ENCODE measurements at places on chromosomes 2 and 18. TPM values are rescaled to one million over a fixed set of nuclear protein-coding genes. Genes with fewer than 3 reads are reported as not detected.

DNA sequence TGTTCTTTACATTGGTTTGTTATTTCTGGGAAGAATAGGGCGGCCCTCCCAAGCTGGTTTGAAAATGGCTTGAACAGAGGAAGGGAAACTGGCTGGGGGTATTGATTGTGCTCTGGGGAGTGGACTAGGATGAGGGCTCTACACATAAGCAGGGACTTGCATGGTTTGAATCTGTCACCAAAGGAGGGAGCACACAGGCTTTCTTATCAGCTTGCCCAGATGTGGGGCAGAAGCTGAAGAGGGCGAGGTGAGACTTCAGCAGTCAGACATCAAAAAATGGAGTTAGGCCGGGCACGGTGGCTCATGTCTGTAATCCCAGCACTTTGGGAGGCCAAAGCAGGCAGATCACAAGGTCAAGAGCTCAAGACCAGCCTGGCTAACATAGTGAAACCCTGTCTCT, 7.2 kb upstream of the RAB12 start:
- DNase-seq = no peak
- H3K4me3 ChIP-seq = no peak overlapping the region
- H3K4me1 ChIP-seq = no peaks in the 10 kb centered on the region
- no peaks in the 10 kb centered on the region for H3K36me3 ChIP-seq
- H3K27me3 ChIP-seq = peaks cover 2% of the 10 kb centered on the region

DNA sequence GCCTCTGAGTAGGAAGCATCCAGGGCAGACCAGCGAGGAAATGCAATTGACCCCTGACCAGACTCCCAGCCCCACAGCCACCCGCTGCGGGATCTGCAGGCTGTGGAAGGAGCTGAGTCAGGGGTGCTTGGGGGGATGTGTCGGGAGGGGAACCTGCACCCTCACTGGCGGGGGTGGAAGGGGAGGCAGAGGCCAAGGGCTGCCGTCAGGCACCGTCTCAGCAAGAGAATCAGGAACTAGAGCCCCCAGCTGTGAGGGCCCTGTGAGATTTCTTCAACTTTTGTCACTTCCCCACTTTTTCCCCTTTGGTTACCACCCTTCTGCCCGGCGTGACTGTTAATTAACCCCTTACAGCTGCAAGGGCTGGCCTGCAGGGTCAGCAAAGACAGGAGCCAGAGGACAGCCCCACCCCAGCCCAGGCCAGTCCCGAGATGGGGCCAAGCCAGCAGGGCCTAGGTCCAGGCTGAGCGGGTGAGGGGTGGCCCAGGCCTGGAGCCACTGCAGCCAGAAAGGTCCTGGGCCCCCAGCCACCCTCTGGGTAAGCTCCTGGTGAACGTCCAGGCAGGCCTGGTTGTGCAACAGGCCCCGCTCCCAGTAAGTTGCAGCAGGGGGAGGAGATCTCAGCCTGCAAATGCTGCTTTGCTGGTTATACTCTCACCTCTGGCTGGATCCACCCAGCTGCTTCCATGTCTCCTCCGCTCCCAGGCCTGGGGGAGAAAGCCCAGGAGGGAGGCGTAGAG, 147.0 kb upstream of the ID2 start:
- peaks cover 47% of the 10 kb centered on the region for H3K4me1 ChIP-seq
- H3K36me3 ChIP-seq = no peaks in the 10 kb centered on the region
- H3K27me3 ChIP-seq = peaks cover 2% of the 10 kb centered on the region
- peak; percentile 77 for DNase-seq
- H3K27ac ChIP-seq = peak overlapping the region; percentile 47
- H3K4me3 ChIP-seq = no peak overlapping the region

DNA sequence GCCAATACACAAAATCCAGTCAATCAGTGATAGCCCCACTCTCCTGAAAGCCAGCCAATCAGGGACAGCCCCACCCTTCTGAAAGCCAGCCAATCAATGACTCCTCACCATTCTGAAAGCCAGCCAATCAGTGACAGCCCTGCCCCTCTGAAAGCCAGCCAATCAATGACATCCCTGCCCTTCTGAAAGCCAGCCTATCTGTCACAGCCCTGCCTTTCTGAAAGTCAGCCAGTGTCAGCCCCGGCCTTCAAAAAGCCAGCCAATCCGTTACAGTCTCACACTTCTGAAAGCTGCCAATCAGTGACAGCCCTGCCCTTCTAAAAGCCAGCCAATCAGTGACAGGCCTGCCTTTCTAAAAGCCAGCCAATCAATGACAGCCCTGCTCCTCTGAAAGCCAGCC, 95.9 kb upstream of the HDAC4 start:
- H3K4me1 ChIP-seq = peaks cover 42% of the 10 kb centered on the region
- H3K36me3 ChIP-seq = no peaks in the 10 kb centered on the region
- no peak overlapping the region for H3K27ac ChIP-seq
- peaks cover 4% of the 10 kb centered on the region for H3K27me3 ChIP-seq

GRCh38 chr2:27123302-27124150, at the start of gene ABHD1:
Gene ABHD1, plus strand, starts transcription at chr2:27123815. Its CDS starts 134 bp downstream, at chr2:27123949.
- no peak within 1 kb of the TSS for H3K27ac ChIP-seq
- H3K4me1 ChIP-seq = peaks cover 13% of the 10 kb centered on the region
- peaks cover 35% of the 10 kb centered on the region for H3K27me3 ChIP-seq

- H3K4me1 ChIP-seq = no peaks in the 10 kb centered on the region
- no peak overlapping the region for H3K27ac ChIP-seq
- H3K27me3 ChIP-seq = no peaks in the 10 kb centered on the region
- no peak overlapping the region for H3K4me3 ChIP-seq
- DNase-seq = peak; percentile 64
Measured at GRCh38 chr2:46632349-46632748, 153.0 kb downstream of the TMEM247 start.

DNA sequence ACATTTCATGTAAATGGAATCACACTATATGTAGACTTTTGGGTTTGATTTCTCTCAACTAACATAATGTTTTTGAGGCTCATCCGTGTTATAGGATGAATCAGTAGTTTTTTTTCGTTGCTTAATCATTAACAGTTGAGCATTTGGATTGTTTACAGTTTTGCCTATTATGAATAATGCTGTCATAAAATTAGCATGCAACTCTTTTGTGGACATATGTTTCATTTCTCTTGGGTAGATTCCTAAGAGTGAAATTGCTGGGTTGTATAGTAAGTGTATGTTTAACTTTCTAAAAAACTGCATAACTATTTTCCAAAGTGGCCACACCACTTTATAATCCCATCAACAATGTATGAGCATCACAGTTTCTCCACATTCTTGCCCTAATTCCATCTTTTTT, 7.7 kb upstream of the RHBDD1 start:
- no peaks in the 10 kb centered on the region for H3K4me1 ChIP-seq
- no peak for DNase-seq
- no peak overlapping the region for H3K27ac ChIP-seq

- no peaks in the 10 kb centered on the region for H3K36me3 ChIP-seq
- no peak overlapping the region for H3K27ac ChIP-seq
- no peak overlapping the region for H3K4me3 ChIP-seq
- peaks cover 38% of the 10 kb centered on the region for H3K4me1 ChIP-seq
Measured at GRCh38 chr2:72150861-72151356, 3.2 kb upstream of the CYP26B1 start.

GRCh38 chr2:148548716-148549400, 95.7 kb upstream of the EPC2 start:
- H3K27ac ChIP-seq = no peak overlapping the region
- no peaks in the 10 kb centered on the region for H3K27me3 ChIP-seq
- no peak overlapping the region for H3K4me3 ChIP-seq
- no peak for DNase-seq
- peaks cover 4% of the 10 kb centered on the region for H3K4me1 ChIP-seq

GRCh38 chr18:8450013-8450412, 159.2 kb upstream of the RAB12 start:
- no peaks in the 10 kb centered on the region for H3K27me3 ChIP-seq
- no peaks in the 10 kb centered on the region for H3K36me3 ChIP-seq
- H3K27ac ChIP-seq = no peak overlapping the region
- no peaks in the 10 kb centered on the region for H3K4me1 ChIP-seq

- peaks cover 10% of the 10 kb centered on the region for H3K4me1 ChIP-seq
- H3K27ac ChIP-seq = no peak overlapping the region
- H3K27me3 ChIP-seq = no peaks in the 10 kb centered on the region
- H3K36me3 ChIP-seq = no peaks in the 10 kb centered on the region
- no peak overlapping the region for H3K4me3 ChIP-seq
- no peak for DNase-seq
Measured at GRCh38 chr2:219116776-219117646, 43.6 kb downstream of the NHEJ1 start.

The BUB1 gene
- polyA plus RNA-seq = 11.7 TPM

The MATN3 gene
- 1.1 TPM for polyA plus RNA-seq

The CAPN13 gene
- polyA plus RNA-seq = 0.05 TPM

The ME2 gene
- 23.6 TPM for polyA plus RNA-seq

The SLC14A1 gene
- polyA plus RNA-seq = 1.4 TPM

The CDH20 gene
- 1.7 TPM for polyA plus RNA-seq

The TUBA3D gene
- 0.24 TPM for polyA plus RNA-seq

The AQP4 gene
- polyA plus RNA-seq = 0.41 TPM
